ENCODE measurements at places on chromosomes 6 and 20. TPM values are rescaled to one million over a fixed set of nuclear protein-coding genes. Genes with fewer than 3 reads are reported as not detected.

GRCh38 chr20:34150306-34151000 is 38.4 kb upstream of the EIF2S2 start:
- peaks cover 31% of the 10 kb centered on the region for H3K27me3 ChIP-seq
- no peak for DNase-seq

DNA sequence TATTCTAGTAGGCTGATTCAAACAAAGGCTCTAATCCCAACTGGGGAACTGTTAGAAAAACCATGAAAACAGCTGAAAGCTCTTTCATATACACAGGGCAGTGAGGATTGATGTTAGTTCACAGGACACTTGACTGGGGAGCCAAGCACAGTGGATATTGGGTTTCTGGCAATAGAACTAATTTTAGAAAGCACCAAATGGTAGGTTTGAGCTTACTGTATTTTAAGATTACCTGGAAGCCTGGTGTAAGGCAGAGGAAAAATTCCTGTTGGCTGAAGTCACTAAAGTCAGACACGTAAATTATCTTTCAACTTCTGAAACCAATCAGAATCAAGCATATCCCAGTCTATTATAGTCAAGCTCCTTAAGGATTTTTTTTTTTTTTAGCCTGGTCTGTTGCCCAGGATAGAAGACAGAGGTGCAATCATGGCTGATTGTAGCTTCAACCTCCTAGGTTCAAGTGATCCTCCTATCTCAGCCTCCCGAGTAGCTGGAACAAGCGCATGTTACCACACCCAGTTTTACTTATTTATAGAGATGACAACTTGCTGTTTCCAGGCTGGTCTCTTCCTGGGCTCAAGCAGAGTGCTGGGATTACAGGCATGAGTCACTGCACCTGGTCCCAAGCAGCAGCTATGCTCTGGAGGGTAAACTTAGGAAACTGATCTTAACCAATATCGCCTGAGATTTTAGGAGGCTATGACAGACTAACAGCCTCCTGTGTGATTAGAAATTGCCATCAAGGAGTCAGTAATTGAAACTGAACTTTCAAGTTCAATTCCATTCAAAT is 32.5 kb upstream of the SYNCRIP start:
- H3K4me3 ChIP-seq, result peak overlapping the region; percentile 96
- no peak for DNase-seq
- H3K4me1 ChIP-seq, result peaks cover 60% of the 10 kb centered on the region
- peaks cover 3% of the 10 kb centered on the region for H3K27me3 ChIP-seq
- peaks cover 57% of the 10 kb centered on the region for H3K36me3 ChIP-seq

The CLVS2 gene
- total RNA-seq, result 0.46 TPM

- 0 out of 2 replicates have a peak, but pooled peaks cover 3% of the 10 kb centered on the region for H3K27me3 ChIP-seq
- peaks cover 18% of the 10 kb centered on the region for H3K36me3 ChIP-seq
- H3K4me1 ChIP-seq, result no peaks in the 10 kb centered on the region
- no peak overlapping the region for H3K27ac ChIP-seq
- DNase-seq, result no peak
Measured at GRCh38 chr6:65943051-65943450, 236.0 kb upstream of the EYS start.

The CYP21A2 gene
- 1.4 TPM for total RNA-seq

GRCh38 chr6:7401075-7401474 is 11.5 kb downstream of the RIOK1 start:
- no peak overlapping the region for H3K4me3 ChIP-seq
- H3K36me3 ChIP-seq, result peaks cover 57% of the 10 kb centered on the region
- H3K4me1 ChIP-seq, result no peaks in the 10 kb centered on the region

DNA sequence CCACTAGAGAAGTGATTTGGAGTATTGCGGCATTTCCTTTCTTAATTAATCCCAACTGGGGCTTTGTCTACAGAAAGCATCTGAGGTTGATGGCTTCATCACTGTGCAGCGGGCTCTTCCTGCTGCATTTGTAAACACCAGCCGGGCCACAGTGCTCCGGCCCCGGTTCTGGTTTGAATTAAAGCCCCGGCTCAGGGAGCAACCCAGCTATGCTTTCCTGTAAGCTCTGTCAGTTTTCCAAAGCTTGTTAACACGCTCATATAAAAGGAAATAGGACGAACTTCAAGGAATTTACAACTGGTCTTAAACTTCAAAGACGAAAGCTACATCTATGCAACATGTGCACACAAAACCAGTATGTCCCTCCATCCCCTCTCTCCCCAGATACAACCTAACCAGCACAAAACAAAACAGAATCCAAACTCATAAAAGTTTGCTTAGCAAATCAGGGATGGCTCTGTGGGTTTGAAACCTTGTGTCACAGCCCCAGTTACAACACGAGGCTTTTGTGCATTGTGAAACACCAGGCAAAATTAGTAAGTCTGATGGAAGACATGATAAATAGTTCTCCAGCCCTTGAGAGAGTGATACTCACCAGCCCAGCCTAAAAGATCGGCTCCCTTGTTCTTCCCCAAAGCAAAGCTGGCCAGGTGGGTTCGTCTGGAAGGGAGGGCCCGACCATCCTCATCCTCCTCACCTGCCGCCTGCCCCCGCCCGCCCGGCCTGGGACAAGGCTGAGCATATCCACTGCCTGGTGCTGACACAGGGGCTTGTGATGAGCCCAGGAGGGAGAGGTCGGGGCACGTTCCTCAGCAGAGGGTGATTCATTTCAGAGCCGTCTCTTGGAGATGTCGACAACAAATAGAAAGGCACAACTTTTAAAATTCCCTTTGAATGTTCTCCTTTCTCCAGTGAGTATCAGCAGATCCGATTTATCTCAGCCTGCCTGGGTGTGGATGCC is 197.9 kb downstream of the TFAP2C start:
- 0 out of 2 replicates have a peak overlapping the region, but pooled peaks have one; percentile 7 for H3K27ac ChIP-seq
- no peak for DNase-seq
- H3K4me1 ChIP-seq, result peaks cover 54% of the 10 kb centered on the region
- H3K4me3 ChIP-seq, result no peak overlapping the region
- H3K27me3 ChIP-seq, result no peaks in the 10 kb centered on the region

- H3K4me3 ChIP-seq, result no peak overlapping the region
- H3K36me3 ChIP-seq, result peaks cover 6% of the 10 kb centered on the region
- 0 out of 2 replicates have a peak, but pooled peaks cover 3% of the 10 kb centered on the region for H3K4me1 ChIP-seq
- H3K27ac ChIP-seq, result no peak overlapping the region
Measured at GRCh38 chr6:89122625-89123024, 4.8 kb upstream of the SRSF12 start.

The MAP1LC3A gene
- 11.3 TPM for total RNA-seq

The SLC12A5 gene
- total RNA-seq, result 6.6 TPM

The TMEM244 gene
- not detected for total RNA-seq

GRCh38 chr6:1864496-1864895 is 254.8 kb downstream of the FOXC1 start:
- DNase-seq, result no peak
- H3K4me1 ChIP-seq, result peaks cover 46% of the 10 kb centered on the region
- H3K36me3 ChIP-seq, result no peaks in the 10 kb centered on the region
- no peak overlapping the region for H3K4me3 ChIP-seq
- peak overlapping the region; percentile 46 for H3K27ac ChIP-seq

The ZNF76 gene
- total RNA-seq, result 21.4 TPM

DNA sequence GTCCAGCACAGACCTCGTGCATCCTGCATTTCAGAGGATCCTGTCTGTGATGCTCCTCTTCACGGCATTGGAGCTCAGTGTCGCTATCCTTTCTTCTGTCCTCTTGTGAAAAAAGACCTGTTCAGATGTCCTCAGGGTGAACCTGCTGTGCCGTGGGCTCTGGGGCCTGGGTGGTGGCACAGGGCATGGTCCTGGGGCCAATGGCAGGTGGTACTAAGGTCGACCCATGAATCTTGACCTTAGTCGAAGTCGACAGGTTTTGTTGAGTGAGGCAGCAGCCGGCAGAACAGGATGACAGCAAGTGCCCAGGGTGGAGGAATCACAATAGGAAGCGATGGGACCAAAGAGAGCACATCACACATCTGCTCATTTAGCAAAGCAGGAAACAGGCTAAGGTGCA is 22.0 kb upstream of the MAS1L start:
- H3K27me3 ChIP-seq, result peaks cover 6% of the 10 kb centered on the region
- no peak overlapping the region for H3K4me3 ChIP-seq
- no peaks in the 10 kb centered on the region for H3K36me3 ChIP-seq
- H3K4me1 ChIP-seq, result peaks cover 10% of the 10 kb centered on the region
- no peak overlapping the region for H3K27ac ChIP-seq
- no peak for DNase-seq

DNA sequence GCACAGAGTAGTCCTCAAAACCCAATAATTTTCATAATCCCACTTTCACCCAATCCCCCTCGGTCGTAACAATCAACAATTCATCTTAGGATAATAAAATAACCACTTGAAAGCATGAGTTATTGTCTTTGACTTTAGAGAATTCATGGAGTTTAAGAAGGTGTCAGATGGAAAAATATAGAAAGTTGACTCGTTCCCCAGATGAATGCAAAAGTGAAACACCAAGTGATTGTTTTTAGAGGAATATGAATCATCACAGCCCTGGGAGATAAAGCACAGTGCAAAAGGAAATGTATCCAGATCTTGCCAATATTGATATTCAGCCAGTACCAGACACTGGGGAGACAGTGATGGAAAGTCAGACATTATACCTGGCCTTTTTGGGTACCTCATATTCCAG is 860.5 kb downstream of the DHX35 start:
- no peaks in the 10 kb centered on the region for H3K27me3 ChIP-seq
- peaks cover under 1% of the 10 kb centered on the region for H3K36me3 ChIP-seq
- no peak for DNase-seq
- H3K4me3 ChIP-seq, result no peak overlapping the region
- no peak overlapping the region for H3K27ac ChIP-seq

The METTL24 gene
- total RNA-seq, result 0.21 TPM

The RAD21L1 gene
- total RNA-seq, result 0.77 TPM
